Activated CD4-positive, alpha-beta T cell treated with anti-CD3 and anti-CD28 coated beads, Interleukin-2, Interleukin-6, amounts not matched to agents 100 ng/mL and 50 ng/mL, durations not matched to agents 16 hours and 8 hours (primary cell): ENCODE measurements at places on chromosomes 7 and 10.

GRCh38 chr7:92075455-92076158 lies 58.7 kb downstream of the CYP51A1 start:
- DNase-seq: peak; percentile 52

- no peak for DNase-seq
Measured at GRCh38 chr10:58775960-58776567, 263.4 kb downstream of the BICC1 start.

DNA sequence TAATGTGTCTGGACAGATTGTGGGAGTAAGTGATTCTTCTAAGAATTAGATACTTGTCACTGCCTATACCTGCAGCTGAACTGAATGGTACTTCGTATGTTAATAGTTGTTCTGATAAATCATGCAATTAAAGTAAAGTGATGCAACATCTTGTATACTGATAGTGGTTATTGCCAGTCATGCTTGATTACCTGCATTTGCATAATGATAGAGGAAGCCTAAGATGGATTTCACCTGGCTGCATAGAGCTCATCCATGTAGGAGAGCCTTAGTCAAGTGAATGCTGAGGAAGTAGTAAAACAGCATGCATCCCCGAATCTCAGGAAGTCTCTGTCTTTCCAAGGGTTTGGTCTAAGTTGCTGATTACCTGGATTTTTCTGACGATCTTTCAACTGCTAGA lies 64.2 kb upstream of the CAPZA2 start:
- DNase-seq: no peak

DNA sequence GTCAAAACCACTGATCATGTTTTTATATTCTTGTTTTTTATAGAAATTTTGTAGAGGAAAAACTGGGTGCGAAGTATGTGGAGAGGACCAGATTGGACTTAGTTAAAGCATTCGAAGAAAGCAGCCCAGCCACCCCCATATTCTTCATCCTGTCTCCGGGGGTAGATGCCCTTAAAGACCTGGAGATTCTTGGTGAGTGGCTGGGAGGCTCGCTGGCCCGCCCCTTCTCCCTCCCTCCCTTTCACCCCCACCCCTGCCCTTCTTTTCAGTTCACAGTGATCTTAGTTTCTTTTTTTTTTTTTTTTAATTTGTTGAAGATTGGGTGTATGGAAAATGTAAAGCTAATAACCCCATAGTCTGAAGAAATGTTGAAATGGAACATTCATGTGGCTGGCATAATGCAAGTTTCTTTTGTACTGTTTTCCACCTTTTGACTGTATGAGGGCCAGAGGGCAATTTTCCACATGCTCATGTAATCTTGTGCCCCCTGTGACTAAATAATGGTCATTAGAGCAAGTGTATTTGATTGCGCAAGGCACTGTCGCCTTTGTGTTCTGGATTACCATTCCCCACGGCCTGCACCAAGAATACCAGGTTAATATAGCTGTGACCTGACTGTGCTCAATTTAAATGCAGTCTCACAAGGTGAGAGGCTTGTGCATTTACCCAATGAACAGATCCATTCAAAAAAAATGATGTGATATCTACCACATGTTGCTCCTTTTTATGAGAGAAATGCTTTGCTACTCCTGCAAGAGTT lies 77.7 kb downstream of the CDCA7L start:
- no peak for DNase-seq

GRCh38 chr10:104875561-104875960 lies 234.5 kb downstream of the SORCS3 start:
- DNase-seq: no peak

- no peak for DNase-seq
Measured at GRCh38 chr7:132750096-132750495, 173.8 kb upstream of the PLXNA4 start.

DNA sequence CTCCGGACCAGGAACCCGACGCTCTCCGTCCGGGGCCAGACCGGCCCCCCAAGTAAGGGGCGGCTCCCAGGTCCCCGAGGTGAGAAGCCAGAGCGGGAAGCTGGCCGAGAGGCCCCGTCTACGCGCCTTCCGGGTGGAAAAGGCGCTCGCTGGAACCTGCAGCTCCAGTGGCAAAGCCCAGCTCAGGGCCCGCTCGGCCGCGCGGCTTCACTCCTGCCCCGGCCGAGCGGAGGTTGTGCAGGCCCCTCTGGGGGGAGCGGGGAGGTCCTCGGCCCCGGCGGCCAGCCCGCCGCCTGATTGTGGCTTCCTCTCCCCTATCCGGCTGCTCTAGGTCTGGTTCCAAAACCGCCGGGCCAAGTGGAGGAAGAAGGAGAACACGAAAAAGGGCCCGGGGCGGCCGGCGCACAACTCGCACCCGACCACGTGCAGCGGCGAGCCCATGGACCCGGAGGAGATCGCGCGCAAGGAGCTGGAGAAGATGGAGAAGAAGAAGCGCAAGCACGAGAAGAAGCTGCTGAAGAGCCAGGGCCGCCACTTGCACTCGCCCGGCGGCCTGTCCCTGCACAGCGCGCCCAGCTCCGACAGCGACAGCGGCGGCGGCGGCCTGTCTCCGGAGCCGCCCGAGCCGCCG lies 2.9 kb downstream of the UNCX start:
- no peak for DNase-seq

- DNase-seq: no peak
Measured at GRCh38 chr10:9060314-9060713, 1005.8 kb downstream of the GATA3 start.

DNA sequence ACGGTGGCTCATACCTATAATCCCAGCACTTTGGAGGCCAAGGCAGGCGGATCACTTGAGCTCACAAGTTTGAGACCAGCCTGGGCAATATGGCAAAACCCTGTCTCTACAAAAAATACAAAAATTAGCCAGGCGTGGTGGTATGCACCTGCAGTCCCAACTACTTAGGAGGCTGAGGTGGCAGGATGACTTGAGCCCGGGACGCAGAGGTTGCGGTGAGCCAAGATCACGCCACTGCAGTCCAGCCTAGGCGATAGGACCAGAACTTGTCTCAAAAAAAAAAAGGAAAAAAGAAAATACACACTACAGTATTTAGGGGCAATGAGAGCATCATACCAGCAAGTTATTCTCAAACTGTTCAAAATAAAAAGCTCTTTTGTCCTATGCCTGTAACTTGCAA lies 59.5 kb downstream of the ABI1 start:
- no peak for DNase-seq
